AG20443 (cell line): ENCODE measurements at places on chromosomes 4 and X.

DNA sequence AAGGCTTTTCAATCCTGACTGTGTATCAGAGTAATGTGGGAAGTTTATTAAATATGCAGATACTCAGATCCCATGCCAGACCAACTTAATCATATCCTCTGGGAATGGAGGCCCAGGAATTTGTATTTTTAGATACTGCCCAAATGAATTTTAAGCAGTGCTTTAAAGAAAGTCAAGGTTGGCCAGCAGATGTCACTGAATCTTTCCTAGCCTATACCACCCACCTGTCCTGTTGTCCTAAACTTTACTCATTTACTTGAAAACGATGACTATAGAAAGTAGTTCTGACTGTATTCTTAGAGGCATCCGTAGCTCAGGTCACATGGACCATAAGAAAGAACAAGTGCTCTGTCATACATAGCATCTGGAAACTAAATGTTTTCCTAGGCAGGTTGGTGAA, 79.9 kb downstream of the AMOT start:
- no peak for DNase-seq

DNA sequence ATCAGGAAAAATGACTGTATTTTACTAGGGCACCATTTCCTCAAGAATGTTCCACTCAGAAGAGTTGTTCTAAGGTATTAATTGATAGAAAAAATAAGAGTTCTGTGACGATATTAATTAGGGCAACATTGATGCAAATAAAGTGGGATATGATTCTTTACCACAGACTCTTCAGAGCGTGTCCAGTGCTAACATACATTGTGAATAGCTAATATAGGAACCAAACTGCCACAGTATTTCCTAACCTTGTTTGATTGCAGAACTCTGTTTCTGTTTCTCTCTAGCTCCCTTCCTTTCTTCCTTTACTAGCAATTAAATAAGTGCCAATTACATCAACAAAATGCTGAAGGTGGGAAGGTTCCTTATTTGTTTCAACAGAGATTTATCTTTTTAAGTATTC, 154.1 kb upstream of the CPEB2 start:
- DNase-seq = no peak

- no peak for DNase-seq
Observed at GRCh38 chr4:171101845-171102244, 711.4 kb upstream of the GALNTL6 start.

- no peak for DNase-seq
Observed at GRCh38 chrX:133403984-133404383, 11.3 kb downstream of the GPC4 start.

- no peak for DNase-seq
Observed at GRCh38 chr4:73725510-73725909, 14.9 kb upstream of the CXCL8 start.

DNA sequence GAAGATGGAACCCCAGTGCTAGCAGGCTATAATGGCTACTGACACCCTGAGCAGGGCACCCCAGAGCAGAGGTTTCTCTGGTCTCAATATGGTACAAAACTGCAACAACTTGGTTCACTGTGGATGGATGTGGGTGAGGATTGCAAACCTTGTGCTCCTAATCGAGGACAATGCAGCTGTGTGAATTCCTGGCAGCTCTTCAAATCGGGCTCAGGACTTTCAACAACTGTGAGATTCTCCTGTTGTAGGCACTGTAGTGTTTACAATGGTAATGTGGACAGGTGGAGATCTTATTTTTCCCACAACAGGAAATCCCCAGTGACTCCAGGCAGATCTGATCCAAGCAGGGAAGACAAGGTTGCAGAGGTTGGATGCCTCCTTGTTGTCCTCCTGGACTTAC, 101.5 kb downstream of the RCHY1 start:
- no peak for DNase-seq

DNA sequence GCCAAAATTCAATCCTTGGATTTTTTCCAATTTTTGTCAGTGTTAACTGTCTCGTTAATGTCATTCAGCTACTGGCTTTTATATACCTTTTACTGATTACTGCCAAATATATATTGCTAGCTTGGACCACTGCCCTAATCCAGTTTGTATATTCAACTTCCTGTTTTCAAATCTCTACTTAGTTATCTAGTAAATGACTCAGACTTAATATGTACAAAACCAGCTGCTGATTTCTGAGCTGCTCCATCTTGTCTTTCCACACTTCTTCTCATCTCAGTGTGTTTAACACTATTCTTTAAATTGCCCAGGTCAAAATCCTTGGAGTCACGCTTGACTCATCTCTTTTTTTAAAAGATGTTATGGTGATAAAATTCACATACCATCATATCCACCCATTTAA, 1196.7 kb downstream of the RAPGEF2 start:
- no peak for DNase-seq
